ENCODE measurements at places on chromosomes 7 and 10. TPM values are rescaled to one million over a fixed set of nuclear protein-coding genes. Genes with fewer than 3 reads are reported as not detected.

Gene HK1
- total RNA-seq = 41.9 TPM

Gene PLXNA4
- total RNA-seq = 0.41 TPM

Gene FAM25G
- total RNA-seq = 1.5 TPM

Gene FFAR4
- total RNA-seq = 0.08 TPM

Gene GHRHR
- total RNA-seq = not detected

Gene CYP3A7
- not detected for total RNA-seq

Gene C7orf57
- total RNA-seq = 0.31 TPM

Gene FEZF1
- total RNA-seq = not detected

Gene ASAH2B
- total RNA-seq = 4.3 TPM

Gene GALNT17
- total RNA-seq = not detected

Gene CROT
- total RNA-seq = 6.5 TPM

Gene HEPACAM2
- not detected for total RNA-seq

Gene GPNMB
- 3.6 TPM for total RNA-seq

Gene IFIT2
- total RNA-seq = 2.7 TPM

Gene NODAL
- not detected for total RNA-seq

Gene GPRIN2
- 27.8 TPM for total RNA-seq

Gene SRRM3
- total RNA-seq = 12.6 TPM

Gene NOLC1
- total RNA-seq = 186 TPM

Gene TMEM178B
- 1.3 TPM for total RNA-seq

Gene DOCK1
- total RNA-seq = 18.8 TPM

Gene SYT15
- 2.7 TPM for total RNA-seq

Data from A549 treated with Hydrocortisone at 1 μM for 4 hours (cell line).